Thoracic aorta (tissue), 2 donors: ENCODE measurements at places on chromosomes 4 and X.

GRCh38 chr4:137576446-137576845 is 44.2 kb upstream of the PCDH18 start:
- DNase-seq: no peak

DNA sequence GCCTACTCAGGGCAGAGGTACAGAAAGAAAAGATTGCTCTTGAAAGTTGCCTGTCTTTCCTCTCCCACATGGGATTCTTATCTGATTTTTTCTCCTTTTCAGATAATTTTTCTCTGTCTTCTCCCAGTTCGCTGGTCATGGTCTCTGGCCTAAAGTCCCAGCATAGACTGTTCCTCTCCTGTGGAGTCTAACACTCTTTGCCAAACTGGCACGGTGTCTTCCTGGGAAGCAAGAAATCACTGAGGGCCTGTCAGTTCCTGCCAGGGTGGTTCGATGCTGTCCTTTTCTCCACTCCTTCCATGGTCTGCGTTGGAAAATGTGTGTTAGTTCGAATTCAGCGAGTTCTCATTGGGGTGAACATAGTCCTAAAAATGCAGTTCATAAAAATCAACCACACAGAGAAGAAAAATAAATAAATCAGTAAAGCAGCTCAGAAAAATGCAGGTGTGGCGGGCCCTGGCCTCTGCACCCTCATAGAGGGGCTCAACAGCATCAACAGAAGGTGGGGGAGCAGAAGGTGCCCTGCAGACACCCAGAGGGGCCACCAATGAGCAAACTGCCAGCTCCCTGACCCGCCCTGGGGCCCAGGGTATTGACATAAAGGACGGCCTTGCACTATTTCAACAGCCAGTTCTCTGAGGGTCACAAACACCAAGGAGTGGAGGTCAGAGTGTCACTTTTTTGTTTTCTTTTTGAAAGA is 2.1 kb downstream of the RGN start:
- DNase-seq: no peak

DNA sequence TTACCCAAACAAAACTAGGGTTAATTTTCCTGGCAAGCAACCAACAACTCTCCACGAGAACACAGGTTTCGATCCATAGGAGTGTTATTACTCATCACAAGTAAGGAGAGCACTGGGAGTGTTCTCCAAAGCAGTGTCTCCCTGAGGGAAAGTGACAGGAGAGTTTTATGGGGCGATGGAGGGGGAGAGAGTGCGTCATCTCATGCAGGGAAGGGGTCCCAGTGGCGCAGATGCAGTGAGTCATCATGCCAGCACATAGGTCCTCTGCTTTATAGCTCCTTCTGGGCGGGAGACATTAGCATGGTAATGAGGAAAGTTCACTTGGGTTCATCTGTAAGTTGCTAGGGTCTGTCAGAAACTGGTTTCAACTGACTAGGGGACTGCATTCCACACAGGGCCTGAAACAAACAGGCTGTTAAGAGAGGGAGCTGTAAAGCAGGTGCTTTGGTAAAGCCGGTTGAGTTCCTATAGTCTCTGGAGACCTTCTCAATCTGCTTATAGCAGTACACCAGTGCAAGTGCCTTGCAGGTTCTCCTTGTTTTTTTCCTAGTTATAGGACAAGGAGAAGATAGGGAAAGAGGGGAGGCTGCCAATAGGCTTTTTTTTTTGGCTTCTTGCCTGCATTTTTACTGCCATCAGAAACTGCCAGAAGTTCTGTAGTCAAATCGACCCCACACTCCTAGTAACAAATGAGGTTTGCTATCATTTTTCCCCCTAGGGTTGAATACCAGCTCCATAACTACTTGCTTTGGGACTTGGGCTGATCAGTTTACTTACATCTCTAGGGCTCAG is 12.8 kb upstream of the BOD1L1 start:
- no peak for DNase-seq

DNA sequence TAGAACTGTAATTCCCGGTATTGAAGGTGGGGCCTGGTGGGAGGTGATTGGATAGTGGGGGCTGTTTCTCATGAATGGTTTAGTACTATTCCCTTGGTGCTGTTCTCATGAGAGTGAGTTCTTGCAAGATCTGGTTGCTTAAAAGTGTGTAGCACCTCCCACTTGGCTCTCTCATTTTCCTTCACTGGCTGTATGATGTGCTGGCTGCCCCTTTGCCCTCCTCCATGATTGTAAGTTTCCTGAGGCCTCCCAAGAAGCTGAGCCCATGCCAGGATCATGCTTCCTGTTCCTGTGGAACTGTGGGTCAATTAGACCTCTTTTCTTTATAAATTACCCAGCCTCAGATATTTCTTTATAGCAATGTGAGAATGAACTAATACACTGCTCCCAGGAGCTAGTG is 8.7 kb downstream of the ANXA10 start:
- DNase-seq: no peak

DNA sequence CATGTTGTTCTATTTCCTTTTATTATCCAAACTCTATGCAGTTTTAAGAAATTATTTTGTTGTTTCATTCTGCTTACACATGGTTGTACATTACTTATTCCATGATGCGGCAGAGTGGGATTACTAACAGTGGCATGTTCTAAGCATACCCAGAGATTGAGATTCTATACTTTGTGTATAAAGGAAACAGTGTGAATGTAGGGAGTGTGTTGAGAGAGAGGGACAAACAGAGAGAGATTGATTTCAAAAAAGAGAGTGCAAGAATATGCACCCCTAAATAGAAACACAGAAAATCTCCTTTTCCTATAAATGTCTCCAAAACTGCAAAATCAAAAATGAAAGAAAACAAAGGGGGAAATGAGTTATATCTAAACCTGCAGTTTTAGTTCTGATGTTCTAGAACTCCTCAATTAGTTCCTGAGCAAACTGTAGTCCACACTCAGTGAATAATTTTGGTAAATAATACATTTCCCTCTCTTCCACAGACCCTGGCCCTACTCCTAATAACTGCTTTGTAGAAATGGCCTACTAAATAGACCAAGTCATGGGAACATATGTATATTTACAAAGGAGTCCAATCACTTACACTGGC is 31.0 kb downstream of the SLC9B1 start:
- DNase-seq: no peak

DNA sequence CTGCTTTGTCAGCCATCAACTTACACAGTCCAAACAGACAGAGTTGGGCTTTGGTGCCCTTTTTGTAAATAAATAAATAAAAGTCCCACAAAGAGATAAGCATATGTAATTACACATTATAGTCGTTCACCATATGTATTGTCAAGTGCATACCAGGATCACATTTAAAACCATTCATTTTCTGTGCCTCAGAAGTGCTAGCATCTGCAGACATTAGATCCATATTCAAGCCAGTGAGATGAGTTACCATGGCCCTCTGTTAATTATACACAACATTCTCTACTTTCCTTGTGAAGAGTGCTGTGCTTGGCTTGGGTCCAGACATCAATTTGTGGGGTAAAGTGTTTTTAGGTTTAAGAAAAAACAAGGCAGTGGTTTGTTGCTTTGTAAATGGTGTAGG is 76.8 kb downstream of the ENOX2 start:
- DNase-seq: no peak

GRCh38 chr4:168880072-168880675 is 129.9 kb downstream of the CBR4 start:
- no peak for DNase-seq

GRCh38 chr4:38106311-38106710 is 146.1 kb downstream of the PTTG2 start:
- no peak for DNase-seq

DNA sequence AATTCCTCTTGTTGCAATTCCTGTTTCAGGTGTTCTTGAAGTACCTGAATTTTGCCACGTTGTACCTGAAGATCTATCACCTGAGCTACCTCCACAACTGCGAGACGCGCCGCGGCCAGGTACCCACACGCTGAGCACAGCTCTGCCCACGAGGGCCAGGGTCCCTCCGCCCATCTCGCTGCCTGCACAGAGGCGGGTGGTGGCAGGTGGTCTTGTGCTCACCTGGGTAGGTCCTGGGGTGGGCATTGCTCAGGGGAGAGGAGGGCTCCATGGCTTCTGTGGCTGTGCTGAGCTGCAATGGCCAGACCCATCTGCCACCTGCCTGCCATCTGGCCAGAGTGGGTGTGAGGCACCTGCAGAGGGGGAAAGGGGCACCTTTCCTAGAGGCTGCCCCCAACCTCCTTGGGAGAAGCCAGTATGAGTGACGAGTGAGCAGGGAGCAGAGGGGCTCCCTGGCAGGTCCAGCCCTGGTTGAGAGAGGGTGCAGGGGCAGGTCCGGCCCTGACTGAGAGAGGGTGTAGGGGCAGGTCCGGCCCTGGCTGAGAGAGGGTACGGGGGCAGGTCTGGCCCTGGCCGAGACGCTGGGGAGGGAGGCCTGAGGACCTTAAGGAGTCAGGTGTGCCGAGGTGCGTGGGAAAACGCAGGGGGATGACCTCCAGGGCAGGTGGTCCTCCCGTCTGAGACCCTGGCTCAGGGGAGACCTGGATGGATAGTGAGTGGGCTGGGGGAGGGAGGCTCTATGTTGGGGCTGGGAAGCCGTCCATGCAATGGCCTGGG is 10.7 kb downstream of the PDE6B start:
- DNase-seq: no peak

DNA sequence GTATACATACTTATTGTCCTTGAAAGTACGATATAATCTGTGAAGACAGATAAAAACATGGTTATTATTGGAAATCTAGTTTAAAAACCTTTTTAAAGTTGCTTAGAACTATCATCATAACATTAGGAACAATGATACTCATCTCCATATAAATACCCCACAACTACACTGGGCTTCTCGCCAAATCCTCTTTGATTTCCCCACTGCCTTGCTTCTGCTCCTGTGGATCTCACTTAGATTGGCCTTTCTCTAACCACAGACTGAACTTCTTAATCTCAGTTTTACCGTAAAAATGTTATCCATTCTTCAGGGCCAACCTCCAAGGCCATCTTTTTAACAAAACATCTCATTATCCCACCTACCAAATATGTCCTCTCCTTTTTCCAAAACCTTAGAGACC is 77.6 kb downstream of the PRKG2 start:
- no peak for DNase-seq

- DNase-seq: no peak
Measured at GRCh38 chr4:68193194-68193593, 52.3 kb downstream of the TMPRSS11B start.

GRCh38 chr4:175071123-175071522 is 153.0 kb downstream of the ADAM29 start:
- DNase-seq: no peak

- DNase-seq: no peak
Measured at GRCh38 chr4:162685410-162685809, 481.3 kb downstream of the NAF1 start.

GRCh38 chr4:159097785-159098184 is 5.1 kb upstream of the RAPGEF2 start:
- no peak for DNase-seq

- no peak for DNase-seq
Measured at GRCh38 chr4:142380052-142380602, 466.0 kb downstream of the INPP4B start.

GRCh38 chr4:183424109-183424744 is 20.2 kb upstream of the CDKN2AIP start:
- no peak for DNase-seq

- DNase-seq: no peak
Measured at GRCh38 chr4:158168606-158169005, 4.2 kb downstream of the GASK1B start.

GRCh38 chr4:37951461-37952352 is 8.5 kb upstream of the PTTG2 start:
- no peak for DNase-seq

DNA sequence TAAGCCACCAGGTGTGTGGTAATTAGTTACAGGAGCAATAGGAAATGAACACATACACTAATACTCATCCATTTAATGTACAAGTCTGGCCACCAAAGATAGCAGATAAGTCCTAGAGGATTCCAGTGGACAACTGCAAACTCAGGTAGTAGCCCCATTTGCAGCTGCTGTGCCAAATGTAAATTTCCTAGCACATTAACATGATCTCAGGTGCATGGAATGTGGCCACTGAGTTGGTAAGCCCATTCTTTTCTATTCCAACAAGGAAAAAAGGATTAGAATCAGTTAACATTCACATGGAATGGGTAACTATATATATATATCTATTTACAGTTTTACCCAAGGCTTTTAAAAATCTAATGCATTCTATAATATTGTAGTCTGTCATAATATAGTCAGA is 23.3 kb upstream of the FRAS1 start:
- DNase-seq: no peak

GRCh38 chr4:151717314-151717713 is 43.5 kb downstream of the GATB start:
- DNase-seq: no peak

DNA sequence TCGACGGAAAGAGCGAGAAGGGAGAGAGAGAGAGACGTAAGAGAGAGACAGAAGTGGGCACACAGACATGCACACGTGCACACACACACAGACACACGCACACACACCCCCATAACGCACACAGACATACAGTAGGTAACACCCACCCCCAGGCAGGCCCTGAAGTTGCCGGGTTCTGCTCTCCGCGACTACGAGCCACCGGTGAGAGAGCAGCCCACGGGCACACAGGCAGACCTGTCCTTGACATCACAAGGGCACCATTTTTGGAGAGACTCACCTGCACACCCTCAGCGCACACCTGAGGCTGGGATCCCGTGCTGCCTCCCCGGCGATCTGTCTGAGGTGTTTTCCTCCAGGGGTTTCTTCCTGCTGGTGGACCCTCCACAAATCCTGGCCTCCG is 1171.0 kb upstream of the PCDH10 start:
- DNase-seq: no peak

GRCh38 chr4:165428957-165429356 is 50.1 kb downstream of the CPE start:
- DNase-seq: no peak

DNA sequence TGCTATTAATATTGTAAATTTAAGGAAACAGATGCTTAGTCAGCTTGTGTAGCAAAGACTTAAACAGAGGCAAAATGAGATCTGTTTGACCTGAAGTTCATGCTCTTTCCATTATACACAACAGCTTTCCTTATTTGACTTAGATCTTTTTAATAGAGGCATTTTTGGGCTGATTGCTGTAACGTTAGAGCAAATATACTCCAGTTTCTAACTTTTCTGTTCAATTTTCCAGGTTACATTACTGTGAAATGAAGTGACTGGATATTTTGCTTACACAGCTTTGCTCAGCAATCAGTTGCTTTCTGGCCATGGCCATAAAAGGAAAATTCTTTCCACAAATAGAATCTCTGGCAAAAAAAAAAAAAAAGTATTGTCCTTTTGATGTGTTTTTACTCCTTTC is 146.2 kb downstream of the PCDH7 start:
- no peak for DNase-seq
